ENCODE measurements at places on chromosomes 3 and 15.

GRCh38 chr15:89349206-89349558 lies 14.6 kb upstream of the POLG start:
- DNase-seq, result no peak

DNA sequence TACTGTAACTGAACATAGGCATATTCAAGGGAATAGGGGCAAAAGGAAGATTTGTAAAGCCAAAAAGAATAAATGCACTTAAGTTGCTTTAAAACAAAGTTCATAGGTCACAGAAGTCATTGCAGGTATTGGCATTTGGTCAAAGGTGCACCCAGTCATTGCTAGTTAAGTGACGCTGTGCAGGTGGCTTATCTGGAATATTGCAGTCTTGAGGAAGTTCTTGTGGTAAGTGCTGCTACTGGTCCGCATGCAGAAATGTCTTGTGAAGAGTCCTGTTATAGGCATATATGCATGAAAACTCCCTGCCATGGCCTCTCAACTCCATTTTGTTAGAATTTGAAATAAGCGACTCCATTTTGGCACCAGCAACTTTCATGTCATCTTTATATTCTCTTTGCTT lies 293.1 kb downstream of the GBE1 start:
- DNase-seq, result no peak

GRCh38 chr15:77371850-77372563 lies 47.9 kb downstream of the PEAK1 start:
- no peak for DNase-seq

- DNase-seq, result peak; percentile 85
Measured at GRCh38 chr3:46987743-46988401, 8.4 kb downstream of the NBEAL2 start.

DNA sequence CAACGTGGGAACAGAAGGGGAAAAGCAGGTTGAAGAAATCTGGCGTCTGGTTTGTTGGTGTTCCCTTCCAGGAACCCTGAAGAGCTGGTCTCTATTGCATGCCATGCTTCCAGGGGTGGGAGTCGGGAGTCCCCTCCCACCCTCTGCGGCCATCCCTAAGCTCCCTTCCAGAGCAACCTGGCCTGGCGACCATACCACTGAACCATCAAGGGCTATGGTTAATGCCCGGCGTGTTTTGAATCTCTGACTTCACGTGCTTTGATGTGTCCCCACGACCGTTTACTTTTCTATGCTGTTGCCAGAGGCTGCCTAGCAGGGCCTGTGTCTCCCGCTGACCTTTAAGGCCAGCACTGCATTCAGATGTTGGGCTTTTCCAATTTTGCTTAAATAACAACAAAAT lies 696 bp upstream of the SNRK start:
- DNase-seq, result no peak

DNA sequence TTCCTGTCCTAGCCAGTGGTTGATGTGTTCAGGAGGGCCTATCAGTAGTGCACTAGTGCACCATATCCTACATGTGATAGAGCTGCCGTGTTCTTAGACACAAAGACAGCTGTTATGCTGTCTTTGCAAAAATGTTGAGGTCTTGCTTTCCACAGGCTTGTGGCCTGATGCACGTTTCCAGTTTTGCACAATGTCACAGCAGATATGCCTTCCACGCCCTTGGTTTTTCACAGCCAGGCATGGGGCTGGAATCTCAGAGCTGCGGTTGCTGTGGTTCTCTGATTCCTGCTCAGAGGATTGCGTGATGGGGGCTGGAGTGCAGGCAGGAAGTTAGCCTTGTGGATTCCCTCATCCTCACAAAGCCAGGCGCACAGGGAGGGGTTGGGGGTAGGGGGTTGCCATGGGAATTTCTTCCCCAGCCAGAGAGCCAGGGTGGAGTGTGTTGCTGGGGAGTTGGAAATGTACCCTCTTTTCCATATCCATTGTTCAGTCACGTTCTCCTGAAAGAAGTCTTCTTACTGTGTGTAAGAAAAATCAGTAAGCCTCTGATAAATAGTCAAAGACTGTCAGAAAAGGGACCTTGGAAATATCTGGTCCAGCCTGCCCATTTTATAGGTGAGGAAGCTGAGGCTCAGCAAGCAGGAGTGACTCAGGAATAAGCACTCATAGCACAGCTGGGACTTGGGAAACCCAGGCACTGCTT lies 79.4 kb downstream of the SMAD3 start:
- no peak for DNase-seq

DNA sequence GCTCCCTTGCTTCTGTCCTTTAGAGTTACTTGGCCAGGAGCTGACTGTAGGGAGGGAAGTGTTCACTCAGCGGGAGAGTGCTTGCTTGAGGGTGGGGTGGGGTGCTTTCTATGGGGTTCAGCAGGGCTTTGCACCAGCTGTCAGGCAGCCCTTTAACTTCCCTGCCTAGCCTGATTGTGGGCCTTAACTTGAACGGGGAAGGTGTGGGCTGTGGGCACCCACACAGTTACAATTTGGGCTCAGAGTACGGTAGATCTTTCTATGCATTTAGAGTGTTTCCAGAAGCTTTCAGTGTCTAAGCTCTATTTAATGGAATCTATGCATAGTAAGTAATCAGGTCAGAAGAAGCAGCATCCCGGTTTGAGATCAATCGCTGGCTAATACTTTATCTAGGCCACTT lies 48.2 kb upstream of the SKOR1 start:
- DNase-seq, result no peak

DNA sequence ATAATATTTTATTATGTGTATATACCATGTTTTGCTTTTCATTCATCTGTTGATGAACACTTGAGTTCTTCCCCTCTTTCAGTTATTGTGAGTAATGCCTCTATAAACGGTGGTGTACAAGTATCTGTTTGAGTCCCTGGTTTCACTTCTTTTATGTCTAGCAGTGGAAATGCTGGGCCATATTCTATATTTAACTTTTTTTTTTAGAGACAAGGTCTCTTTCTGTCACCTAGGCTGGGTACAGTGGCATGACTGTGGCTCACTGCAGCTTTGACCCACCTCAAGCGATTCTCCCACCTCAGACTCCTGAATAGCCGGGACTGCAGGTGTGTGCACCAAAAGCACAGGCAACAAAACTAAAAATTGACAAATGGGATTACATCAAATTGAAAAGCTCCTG lies 19.9 kb downstream of the GOLM2 start:
- DNase-seq, result no peak

- DNase-seq, result no peak
Measured at GRCh38 chr15:60272623-60273022, 125.2 kb downstream of the ANXA2 start.

GRCh38 chr15:63052961-63053698 lies 10.6 kb downstream of the TPM1 start:
- DNase-seq, result no peak

- DNase-seq, result no peak
Measured at GRCh38 chr3:101838691-101839090, 10.6 kb upstream of the NFKBIZ start.

DNA sequence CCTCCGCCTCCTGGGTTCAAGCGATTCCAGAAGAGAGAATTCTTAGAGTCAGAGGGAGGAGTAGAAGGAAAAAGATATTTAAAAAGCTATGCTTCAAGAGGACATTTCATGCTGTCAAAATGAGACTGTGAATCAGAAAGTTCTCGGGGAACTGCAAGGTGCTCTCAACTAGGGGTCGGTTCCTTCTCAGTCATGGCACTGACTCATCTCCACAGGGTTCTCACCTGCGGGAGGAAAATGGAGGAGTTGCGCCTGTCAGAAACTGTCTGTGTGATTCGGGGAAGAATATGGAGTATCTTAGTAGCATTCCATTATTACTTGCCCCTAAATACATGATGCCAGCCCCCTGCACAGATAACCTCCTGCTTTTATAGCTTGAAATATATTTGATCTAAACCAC lies 47.4 kb downstream of the APH1B start:
- DNase-seq, result no peak

DNA sequence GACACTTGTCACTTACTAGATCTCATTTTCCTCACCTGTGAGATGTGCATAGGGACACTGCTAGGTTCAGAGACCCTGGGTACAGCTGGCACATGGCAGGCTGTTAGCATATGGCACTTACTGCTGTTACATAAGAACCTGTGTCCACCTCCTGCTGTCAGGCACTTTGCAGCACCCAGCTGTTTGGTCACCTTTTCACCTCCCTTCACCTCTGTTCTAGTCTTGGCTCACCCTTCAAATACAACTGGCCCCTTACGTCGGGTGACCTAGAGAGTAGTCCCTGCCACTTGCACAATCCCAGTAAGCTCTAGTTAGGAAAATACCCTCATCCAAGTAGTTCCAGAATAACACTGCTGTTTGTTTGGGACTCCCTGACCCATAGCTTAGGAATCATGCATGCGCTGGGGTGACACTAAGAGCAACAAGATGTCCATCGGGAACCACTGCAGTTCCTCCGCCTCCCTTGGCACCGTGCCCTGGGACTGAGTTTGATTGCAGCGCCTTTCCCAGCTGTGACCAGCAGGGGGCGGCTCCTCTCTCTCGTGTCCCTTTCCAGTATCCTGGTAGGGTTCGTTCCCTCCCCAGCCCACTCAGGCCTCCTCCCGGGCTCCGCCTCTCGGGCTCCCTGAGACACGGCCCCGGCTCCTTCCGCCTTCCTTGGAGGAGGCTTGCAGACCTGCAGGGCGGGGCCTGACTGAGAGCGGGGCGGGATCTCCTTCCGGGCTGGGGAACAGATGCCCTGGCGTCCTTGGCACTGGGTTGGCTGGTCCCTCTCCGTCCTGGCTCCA lies 78.6 kb downstream of the ABHD5 start:
- peak; percentile 97 for DNase-seq

DNA sequence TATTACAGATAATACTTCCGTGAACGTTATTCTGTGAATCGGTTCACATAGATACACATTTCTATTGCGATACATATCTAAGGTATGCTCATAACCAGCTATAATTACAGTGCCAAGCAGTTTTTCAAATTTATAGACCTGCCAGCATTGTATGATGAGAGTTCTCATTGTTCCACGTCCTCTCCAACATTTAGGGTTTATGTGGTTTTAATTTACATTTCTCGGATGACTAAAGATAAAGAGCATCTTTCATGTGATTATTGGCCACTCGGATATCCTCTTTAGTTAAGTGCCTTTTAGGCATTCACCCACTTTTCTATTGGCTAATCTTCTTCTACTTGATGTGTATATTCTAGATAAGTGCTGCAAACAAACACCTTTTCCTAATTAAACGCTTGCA lies 134.7 kb upstream of the CCDC54 start:
- DNase-seq, result no peak

GRCh38 chr3:142876417-142876816 lies 12.5 kb downstream of the PCOLCE2 start:
- DNase-seq, result no peak

GRCh38 chr3:197353867-197354567 lies 55.6 kb upstream of the DLG1 start:
- DNase-seq, result no peak

DNA sequence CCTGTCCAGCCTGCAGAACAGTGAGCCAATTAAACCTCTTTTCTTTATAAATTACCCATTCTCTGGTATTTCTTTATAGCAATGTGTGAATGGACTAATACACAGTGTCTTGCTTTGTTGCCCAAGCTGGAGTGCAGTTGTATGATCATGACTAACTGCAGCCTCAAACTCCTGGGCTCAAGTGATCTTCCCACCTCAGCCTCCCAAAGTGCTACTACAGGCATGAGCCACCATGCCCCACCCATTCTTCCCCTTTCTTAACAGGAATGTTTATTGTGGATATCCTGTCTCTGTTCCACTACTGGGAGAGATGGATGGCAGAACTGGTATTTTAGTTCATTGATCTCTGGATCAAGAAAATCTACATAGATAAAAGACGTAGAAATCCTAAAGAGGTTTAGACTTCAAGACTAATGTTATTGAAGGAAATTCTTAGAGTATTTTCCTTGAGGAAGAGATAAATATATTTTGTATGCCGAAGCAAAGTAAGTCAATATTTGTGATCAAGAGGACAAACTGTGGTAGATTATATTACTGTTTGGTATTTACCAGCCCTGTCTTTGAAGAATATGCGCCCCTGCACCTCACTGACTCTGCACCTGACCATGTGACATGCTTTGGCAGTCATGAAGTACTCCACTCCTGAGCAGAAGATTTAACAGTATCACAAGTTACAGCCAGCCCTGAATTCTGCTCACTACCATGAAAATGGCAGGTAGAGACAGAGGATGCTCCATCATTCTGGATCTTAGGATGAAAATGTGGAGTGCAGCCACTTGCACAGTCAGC lies 42.9 kb downstream of the UACA start:
- no peak for DNase-seq

DNA sequence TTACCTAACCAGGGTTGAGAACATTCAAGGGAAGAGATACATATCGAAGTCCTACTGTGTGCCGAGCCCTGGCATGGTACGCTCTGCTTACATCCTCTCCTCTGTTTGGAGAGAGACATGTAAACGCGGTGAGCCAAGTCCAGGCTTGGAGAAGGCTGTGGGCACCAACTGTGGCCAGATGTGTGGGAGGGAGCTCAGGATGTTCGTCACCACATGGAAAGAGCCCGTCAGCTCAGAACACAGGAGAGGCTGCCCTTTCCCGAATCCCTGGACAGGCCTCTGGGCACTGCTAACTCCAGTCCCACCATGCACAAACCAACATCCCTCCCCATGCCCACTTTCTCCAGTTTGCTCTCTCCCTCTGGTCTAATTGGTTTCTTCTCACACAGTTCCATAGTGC lies 43.0 kb downstream of the MESD start:
- no peak for DNase-seq

GRCh38 chr15:40914486-40914885 lies 14.7 kb upstream of the DLL4 start:
- DNase-seq, result no peak

DNA sequence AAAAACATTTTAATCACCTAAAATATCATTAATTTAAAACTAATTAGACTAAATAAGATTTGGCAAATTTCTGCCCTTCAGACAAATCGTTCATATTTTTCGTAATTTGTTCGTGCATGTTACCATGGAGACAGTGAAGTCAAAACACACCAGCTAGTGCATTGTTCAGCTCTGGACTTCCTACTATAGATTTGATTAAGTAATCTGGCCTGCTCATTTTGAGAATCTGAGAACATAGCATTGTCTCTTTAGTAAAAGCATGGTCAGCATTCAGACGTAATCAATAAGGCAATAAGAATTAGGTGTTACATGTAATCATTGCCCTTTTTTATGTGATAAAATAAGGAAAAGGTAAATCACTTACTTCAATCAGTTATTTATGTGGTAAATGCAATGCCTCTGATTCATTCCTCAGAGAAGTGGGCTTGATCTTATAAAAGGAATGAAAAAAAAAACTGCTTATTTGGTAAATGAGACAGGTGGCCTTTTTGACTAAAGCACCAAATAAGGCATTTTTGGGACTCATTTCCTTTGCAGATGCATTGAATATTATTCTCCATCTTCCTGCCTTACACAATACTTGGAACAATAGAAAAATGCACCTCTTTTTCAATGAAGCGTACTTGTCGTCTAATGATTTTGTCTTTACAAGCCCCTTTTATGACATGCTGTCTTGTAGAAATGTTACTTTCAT lies 84.5 kb upstream of the FNDC3B start:
- DNase-seq, result no peak

DNA sequence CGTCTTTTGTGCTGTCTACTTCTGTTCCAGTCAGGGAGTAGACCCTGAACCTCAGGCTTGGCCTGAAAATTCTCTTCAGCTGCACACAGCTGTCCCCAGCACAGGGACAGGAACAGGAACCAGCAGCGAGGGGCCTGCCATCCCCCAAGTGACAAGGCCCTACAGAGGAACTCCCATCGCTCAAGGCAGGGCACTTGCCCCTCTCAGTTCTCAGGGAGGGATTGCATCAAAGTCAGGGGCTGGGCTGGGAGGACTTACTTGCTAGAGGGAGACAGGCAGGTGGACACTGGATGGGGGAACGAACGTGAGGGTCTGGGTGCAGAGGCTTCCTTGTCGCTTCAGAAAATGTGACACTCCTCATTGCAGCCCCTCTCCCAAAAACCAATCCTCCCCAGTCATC lies 163.6 kb downstream of the CHSY1 start:
- no peak for DNase-seq
